ENCODE measurements at places on chromosomes 5 and 9.

DNA sequence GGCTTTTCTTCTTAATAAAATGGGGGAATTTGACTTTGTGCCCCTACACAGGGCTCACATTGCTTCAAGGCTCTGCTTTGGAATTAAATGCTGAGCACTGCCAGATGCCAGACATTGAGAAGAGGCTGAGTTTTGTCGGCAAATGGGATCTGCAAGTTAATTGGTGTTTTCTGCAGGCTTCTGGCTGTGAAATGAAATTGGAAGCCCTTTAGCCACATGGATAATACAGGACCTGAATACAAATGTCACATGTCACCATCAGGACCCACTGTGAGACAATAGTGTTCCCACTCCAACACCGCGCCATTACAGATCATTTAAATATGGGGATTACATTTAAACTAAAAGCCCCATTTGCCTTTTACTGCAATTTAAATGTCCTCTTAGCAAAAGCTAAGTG is 164.4 kb downstream of the ZSWIM6 start:
- DNase-seq = no peak

DNA sequence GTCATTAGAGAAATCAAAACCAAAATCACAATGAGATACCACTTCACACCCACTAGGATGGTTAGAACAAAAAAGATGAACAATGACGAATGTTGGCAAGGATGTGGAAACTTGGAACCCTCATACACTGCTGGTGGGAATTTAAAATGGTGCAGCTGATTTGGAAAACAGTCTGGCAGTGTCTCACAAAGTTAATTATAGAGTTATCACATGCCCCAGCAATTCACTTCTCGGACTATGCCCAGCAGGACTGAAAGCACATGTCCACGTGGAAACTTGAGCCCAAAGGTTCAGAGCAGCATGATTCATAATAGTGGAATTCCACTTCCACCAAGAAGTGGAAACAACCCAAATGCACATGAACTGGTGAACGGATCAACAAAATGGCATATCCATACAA is 85.0 kb upstream of the HRH2 start:
- no peak for DNase-seq

- no peak for DNase-seq
These were observed 184.0 kb upstream of the NR4A3 start for GRCh38 chr9:99637641-99638040.

DNA sequence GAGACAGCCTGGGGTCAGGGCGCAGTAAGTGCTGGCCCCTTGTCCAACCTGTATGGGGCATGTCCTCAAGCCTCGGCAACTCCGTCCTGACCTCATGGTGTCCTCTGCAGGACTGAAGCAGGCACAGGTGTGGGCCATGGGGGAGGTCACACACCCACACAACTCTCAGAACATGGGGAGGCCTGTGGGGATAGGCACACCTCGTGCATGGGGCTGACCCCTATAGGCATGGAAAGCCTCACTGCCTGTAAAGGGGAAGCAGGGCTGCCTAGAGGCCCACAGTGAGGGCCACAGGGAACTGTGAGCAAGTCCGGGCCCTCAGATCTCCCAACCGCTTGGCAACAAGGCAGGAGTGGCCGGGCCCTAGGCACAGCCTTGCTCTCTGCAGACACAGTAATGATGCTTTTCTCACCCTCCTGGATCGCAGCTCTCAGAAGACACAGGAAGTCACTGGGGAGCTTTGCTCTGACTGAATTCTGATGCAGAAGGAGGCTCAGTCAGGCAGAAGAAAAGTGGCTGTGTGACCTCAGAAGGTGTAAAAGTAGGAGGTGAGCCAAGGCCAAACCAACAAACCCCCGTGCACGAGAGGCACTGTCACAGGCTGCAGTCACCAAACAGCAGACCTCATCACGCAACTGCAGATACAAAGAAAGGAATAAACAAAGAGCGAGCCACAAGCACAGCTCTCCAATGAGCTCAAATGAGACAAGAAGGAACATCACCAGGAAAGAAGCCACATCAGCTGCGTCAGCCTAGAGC is 5.4 kb downstream of the IPPK start:
- no peak for DNase-seq

- DNase-seq = no peak
These were observed 10.5 kb upstream of the ENTREP1 start for GRCh38 chr9:69314547-69314946.

DNA sequence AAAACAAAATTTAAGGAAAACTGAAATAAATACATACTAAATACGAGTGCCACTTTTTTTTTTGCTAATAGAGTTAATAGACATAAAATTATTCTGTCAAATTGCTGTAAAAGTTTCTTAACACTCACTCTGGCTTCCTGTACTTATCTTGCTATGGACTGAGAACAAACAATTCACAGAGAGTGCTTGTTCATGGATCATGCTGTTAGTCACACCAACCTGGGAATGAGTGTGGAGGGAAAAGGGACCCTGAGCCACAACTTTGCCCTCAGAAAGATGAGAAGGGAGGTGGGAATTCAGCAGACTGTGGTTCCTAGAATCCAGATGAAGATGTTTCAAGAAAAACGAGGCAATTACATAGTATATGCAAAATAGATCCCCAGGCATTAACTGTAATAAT is 246.9 kb downstream of the FBXL7 start:
- no peak for DNase-seq

- DNase-seq = no peak
These were observed 32.2 kb upstream of the ANGPTL2 start for GRCh38 chr9:127154390-127155191.

DNA sequence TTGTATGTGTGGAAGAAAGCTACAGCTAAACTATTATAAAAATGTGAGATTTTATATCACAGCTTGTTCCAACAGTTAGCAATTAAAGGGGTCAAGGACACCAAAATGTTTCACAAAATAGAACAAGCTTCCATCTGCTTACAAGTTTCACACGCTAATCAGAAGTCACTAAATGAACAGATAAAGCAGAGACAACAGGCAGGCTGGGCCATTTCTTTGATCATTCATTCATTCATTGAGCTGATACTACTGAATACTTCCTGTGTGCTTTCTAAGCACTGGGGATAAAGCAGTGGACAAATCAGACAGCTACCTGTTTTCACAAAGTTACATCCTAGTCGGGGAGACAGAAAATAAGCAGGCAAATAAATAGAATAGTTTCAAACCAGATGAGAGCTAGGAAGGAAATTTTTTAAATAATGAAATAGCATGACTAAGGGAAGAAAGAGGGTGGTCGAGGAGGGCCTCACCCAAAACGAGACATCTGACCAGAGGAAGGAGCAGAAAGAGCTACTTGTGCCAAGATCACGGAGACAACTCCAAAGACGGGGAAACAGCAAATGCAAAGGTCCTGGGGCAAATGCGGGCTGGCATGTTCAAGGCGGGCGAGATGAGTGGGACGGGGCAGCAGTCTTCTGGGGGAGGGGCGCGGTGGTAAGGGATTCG is 1.2 kb downstream of the MAPK9 start:
- no peak for DNase-seq

- no peak for DNase-seq
These were observed 1.5 kb downstream of the SMIM32 start for GRCh38 chr5:136191304-136192014.

GRCh38 chr5:36346896-36347690 is 45.4 kb upstream of the RANBP3L start:
- DNase-seq = peak; percentile 67

DNA sequence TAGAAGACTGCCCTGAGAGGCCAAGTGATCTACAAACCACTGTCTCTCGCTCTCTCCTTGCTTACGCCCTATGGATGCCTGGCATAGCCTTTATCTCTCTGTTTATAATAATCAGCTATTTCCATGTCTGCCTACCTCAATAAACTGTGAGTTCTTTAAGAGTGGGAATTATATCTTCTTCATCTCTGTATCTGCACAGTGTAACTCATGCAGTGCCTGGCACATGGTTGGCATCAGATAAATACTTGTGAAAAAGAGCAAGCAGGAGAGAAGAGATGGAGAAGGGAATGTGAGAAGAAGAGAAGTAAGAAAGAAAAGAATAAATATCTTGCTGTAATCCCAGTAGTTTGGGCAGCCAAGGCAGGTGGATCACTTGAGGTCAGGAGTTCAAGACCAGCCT is 94.6 kb upstream of the TNPO1 start:
- DNase-seq = no peak

DNA sequence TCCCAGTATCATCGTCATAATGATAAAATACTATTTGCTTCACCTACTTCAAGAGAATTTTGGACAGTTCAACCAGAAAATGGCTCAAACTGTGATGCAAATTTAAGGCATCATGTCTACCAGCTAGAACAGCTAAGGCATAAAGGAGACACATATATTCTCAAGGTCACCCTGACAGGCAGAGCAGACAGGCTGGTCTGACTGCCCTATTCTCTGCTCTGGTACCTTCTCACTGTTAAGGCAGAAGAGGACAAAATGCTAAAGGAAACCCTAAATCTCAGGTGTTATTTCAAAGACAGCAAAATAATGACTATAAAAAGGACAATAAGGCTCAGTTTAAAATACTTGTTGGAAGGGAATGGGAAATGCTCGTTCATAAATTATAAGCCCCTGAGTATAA is 87.2 kb downstream of the MRPS27 start:
- DNase-seq = no peak

DNA sequence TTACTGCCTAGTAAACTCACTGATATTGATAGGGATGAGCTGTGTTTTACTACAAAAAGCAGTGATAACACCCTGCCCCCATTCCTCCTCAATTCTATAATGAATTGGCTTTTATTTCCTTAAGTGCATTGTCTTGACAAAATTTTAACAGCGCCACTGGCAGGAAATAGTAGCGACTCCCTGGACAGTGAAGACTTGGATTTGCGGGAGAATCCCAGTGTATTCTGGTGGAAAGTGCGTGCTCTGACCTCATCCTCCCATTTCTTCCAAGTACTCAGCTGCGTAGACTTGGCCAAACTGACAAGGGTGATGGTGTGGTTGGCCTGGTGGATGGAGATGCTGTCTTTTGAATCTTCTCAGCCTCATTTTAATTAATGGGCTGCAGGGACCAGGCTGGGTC is 5.3 kb downstream of the TRIO start:
- no peak for DNase-seq

- no peak for DNase-seq
These were observed at the start of gene GRIN1 for GRCh38 chr9:137138722-137139467. Gene GRIN1 (plus strand): TSS chr9:137139154. CDS start chr9:137139487, 333 bp downstream.

- DNase-seq = no peak
These were observed 5.4 kb upstream of the ANKRD31 start for GRCh38 chr5:75242067-75242466.

- no peak for DNase-seq
These were observed 3.2 kb upstream of the TLE4 start for GRCh38 chr9:79568337-79569101.

- DNase-seq = no peak
These were observed 74.7 kb downstream of the KIF24 start for GRCh38 chr9:34254141-34254913.
